GM23248 (cell line): ENCODE measurements at places on chromosomes 12 and 14. TPM values are rescaled to one million over a fixed set of nuclear protein-coding genes. Genes with fewer than 3 reads are reported as not detected.

DNA sequence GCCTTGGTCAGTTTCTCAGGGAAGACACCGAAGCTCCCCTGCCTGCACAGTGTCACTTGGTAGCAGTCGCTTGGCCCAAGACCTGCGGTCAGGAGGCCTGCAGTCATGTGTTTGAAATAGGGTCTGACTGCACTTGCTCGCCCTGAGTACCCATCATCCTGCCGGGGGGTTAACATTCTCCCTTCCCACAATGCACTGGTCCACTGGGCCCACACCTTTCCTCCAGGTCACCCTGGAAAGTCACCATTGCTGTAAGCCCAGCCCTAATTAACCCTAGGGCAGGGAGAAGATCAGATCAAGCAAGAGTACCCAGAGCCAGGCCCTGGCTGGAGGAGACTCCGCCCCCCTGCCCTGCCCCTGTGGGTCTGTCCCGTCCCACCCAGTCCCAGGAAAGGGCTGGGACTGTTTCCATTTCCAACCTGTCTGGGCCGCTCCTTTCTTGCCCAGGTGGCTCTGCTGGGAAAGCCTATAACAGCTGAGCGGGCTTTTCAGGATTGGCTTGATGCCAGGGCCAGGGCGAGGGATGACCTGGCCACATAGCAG is 87.1 kb downstream of the ZFP36L1 start:
- H3K4me3 ChIP-seq: no peak overlapping the region
- H3K27ac ChIP-seq: no peak overlapping the region
- H3K4me1 ChIP-seq: peaks cover 26% of the 10 kb centered on the region
- no peak for DNase-seq
- H3K27me3 ChIP-seq: no peaks in the 10 kb centered on the region
- H3K36me3 ChIP-seq: no peaks in the 10 kb centered on the region

- no peaks in the 10 kb centered on the region for H3K36me3 ChIP-seq
- no peak overlapping the region for H3K27ac ChIP-seq
- no peaks in the 10 kb centered on the region for H3K4me1 ChIP-seq
- peaks cover 11% of the 10 kb centered on the region; the same call in 1 of the 2 replicates for H3K27me3 ChIP-seq
- no peak overlapping the region for H3K4me3 ChIP-seq
- no peak for DNase-seq
Measured at GRCh38 chr14:79040790-79041189, 870.6 kb downstream of the NRXN3 start.

DNA sequence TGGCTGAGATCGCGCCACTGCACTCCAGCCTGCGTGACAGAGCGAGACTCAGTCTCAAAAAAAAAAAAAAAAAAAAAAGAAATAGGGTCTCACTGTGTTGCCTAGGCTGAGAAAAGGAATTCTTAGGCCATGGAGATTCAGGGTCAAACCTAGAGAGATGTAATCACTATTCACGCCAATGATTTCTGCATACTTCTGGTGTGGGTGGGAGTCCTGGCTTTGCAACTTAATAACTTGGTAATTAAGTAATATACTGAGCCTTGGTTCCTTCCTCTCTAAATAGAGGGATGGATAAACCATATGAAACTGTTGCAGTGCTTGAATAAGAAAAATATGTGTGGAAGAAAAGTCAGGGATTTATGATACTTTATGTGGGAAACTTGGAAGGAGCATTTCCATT is 2.7 kb downstream of the ZNF410 start:
- peaks cover 15% of the 10 kb centered on the region for H3K36me3 ChIP-seq
- H3K4me3 ChIP-seq: peak overlapping the region; percentile 77; the same call in 1 of the 2 replicates
- H3K27ac ChIP-seq: peak overlapping the region; percentile 94
- no peaks in the 10 kb centered on the region for H3K27me3 ChIP-seq
- peak; percentile 12 for DNase-seq

- no peaks in the 10 kb centered on the region for H3K27me3 ChIP-seq
- H3K27ac ChIP-seq: peak overlapping the region; percentile 12; the same call in 1 of the 2 replicates
- H3K4me1 ChIP-seq: peaks cover 20% of the 10 kb centered on the region
- H3K36me3 ChIP-seq: peaks cover 18% of the 10 kb centered on the region
- DNase-seq: no peak
Measured at GRCh38 chr12:27583057-27583797, 59.2 kb downstream of the PPFIBP1 start.

- H3K27me3 ChIP-seq: no peaks in the 10 kb centered on the region
- H3K4me3 ChIP-seq: no peak overlapping the region
- H3K36me3 ChIP-seq: no peaks in the 10 kb centered on the region
- H3K27ac ChIP-seq: no peak overlapping the region
Measured at GRCh38 chr12:11663130-11663529, 13.7 kb downstream of the ETV6 start.

DNA sequence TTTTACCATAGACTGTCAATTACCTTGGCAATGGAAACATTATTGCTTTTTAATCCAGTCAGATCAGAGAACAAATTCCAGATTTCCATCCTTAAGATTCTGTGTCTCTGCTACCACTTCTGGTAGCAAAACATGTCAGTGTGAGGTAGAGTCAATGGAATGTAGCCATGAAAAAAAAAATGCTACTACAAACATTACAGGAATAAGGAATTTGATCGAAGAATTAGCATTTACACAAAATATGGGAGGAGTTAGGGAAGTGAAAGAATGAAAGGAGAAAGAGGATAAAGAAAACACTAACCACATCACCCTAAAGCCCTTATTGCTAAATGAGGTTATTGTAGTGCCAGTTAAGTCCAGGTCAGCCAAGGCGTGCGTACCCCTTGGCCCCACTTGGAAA is 9.2 kb downstream of the MED21 start:
- no peak overlapping the region for H3K27ac ChIP-seq
- H3K4me3 ChIP-seq: no peak overlapping the region
- H3K4me1 ChIP-seq: no peaks in the 10 kb centered on the region
- peaks cover 46% of the 10 kb centered on the region for H3K36me3 ChIP-seq
- no peak for DNase-seq
- H3K27me3 ChIP-seq: no peaks in the 10 kb centered on the region

- no peak overlapping the region for H3K27ac ChIP-seq
- no peaks in the 10 kb centered on the region for H3K4me1 ChIP-seq
- no peak overlapping the region for H3K4me3 ChIP-seq
- no peaks in the 10 kb centered on the region for H3K36me3 ChIP-seq
Measured at GRCh38 chr12:31872831-31873604, 86.2 kb upstream of the RESF1 start.

DNA sequence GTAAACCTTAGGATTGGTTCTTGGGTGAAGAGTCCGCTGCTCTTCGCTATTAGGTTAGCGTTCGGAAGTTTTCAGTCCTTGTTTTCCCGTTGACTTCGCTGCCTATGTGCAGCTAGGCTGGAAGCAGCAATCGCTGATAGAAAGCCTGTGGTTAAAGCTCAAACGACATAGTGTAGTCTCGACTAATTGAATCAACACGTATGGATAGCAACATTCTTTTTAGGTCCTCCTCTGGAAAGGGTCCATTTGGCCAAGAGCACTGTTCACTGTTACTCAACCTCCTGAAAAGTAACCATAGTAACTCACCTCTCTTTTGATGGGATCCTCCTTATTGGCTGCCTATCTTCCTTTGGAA is 355.5 kb downstream of the SNAPC1 start:
- DNase-seq: peak; percentile 4
- no peak overlapping the region for H3K27ac ChIP-seq
- H3K27me3 ChIP-seq: peaks cover 77% of the 10 kb centered on the region
- no peaks in the 10 kb centered on the region for H3K4me1 ChIP-seq
- peak overlapping the region; percentile 6; the same call in 1 of the 2 replicates for H3K4me3 ChIP-seq
- H3K36me3 ChIP-seq: no peaks in the 10 kb centered on the region

- no peaks in the 10 kb centered on the region for H3K36me3 ChIP-seq
- H3K4me3 ChIP-seq: no peak overlapping the region
- no peak for DNase-seq
- H3K27ac ChIP-seq: no peak overlapping the region
Measured at GRCh38 chr12:99049774-99050173, 404.7 kb downstream of the APAF1 start.

- H3K36me3 ChIP-seq: peaks cover 15% of the 10 kb centered on the region
- peaks cover 16% of the 10 kb centered on the region for H3K4me1 ChIP-seq
- no peaks in the 10 kb centered on the region for H3K27me3 ChIP-seq
- H3K27ac ChIP-seq: no peak overlapping the region
- no peak overlapping the region for H3K4me3 ChIP-seq
Measured at GRCh38 chr12:6465467-6466183, 4.9 kb downstream of the VAMP1 start.

GRCh38 chr14:61470261-61470960 is 149.0 kb downstream of the PRKCH start:
- H3K4me1 ChIP-seq: peaks cover 58% of the 10 kb centered on the region
- peak overlapping the region; percentile 94 for H3K27ac ChIP-seq
- no peaks in the 10 kb centered on the region for H3K36me3 ChIP-seq
- no peaks in the 10 kb centered on the region for H3K27me3 ChIP-seq
- DNase-seq: peak; percentile 95
- 0 out of 2 replicates have a peak overlapping the region, but pooled peaks have one; percentile 11 for H3K4me3 ChIP-seq

DNA sequence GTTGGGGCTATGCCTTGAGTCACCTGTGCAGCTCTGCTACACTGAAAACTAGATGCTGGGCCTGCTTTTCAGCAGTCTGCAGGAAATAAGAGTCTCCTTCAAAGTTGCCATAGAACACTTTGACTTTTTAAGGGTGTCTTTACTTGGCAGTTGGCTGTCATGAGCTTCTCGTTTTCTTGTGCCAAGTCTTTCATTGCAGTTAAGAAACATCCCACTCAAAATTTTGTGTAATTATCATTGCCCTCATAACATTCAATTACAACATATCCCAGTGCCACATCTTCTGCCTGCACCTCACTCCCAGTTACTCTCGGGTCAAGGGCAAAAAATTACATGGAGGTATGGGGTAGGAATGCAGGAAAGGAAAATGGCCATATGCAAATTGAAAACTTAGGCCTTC is 29.1 kb downstream of the GPR65 start:
- no peaks in the 10 kb centered on the region for H3K4me1 ChIP-seq
- no peaks in the 10 kb centered on the region for H3K36me3 ChIP-seq
- H3K27me3 ChIP-seq: no peaks in the 10 kb centered on the region
- H3K4me3 ChIP-seq: no peak overlapping the region

GRCh38 chr12:20451761-20452160 is 83.4 kb downstream of the PDE3A start:
- no peaks in the 10 kb centered on the region for H3K27me3 ChIP-seq
- peak; percentile 62 for DNase-seq
- no peak overlapping the region for H3K27ac ChIP-seq

- H3K4me1 ChIP-seq: peaks cover 22% of the 10 kb centered on the region
- H3K27ac ChIP-seq: no peak overlapping the region
- no peak overlapping the region for H3K4me3 ChIP-seq
- no peak for DNase-seq
- H3K36me3 ChIP-seq: no peaks in the 10 kb centered on the region
- H3K27me3 ChIP-seq: no peaks in the 10 kb centered on the region
Measured at GRCh38 chr12:43111608-43112007, 440.4 kb downstream of the ADAMTS20 start.

- no peak overlapping the region for H3K4me3 ChIP-seq
- no peaks in the 10 kb centered on the region for H3K27me3 ChIP-seq
- H3K27ac ChIP-seq: no peak overlapping the region
- H3K36me3 ChIP-seq: no peaks in the 10 kb centered on the region
- no peak for DNase-seq
Measured at GRCh38 chr12:62711631-62712241, 223.2 kb downstream of the PPM1H start.

Gene ZBTB25
- total RNA-seq: 3.6 and 7.0 TPM in 2 replicates

Gene LPAR5
- total RNA-seq: not detected in 2 replicates

Gene NDUFA9
- 57.8 and 61.2 TPM in 2 replicates for total RNA-seq
